ENCODE measurements at places on chromosomes 5 and 9.

GRCh38 chr5:157072508-157072907 is 13.6 kb upstream of the HAVCR1 start:
- DNase-seq, result no peak

DNA sequence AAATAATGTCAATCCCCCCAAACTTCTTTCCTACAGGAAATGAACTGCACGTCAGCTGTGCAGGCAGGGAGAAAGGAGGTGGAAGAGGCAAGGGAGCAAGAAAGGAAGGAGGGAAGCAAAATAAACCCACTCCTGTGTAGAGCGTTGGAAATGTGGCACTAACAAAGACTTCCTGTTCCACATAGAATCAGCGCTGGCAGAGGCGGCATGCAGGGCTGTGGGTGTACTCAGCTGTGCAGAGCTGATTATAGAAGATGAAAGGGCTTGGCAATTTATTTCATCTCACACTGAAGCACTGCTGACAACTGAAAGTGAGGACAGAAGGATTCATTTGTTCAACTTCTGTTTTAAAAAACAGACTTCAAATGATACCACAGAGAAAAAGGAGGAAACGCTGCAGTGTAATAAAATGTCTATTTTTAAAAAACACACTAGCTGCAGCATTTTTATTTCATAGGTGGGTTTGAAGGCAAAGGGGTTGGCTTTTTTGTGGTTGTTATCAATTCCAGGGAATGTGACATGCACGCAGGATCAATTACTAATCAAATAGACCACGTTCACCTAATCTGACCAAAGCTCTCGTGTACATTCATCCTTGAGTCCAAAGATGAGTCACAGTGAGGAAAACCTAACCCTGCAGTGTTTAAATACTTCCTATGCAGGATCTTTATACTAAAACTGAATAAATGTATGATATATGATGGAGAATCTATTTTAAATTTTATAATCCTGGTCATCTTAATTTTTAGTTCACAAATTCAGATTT is 583.5 kb downstream of the ZNF608 start:
- no peak for DNase-seq

DNA sequence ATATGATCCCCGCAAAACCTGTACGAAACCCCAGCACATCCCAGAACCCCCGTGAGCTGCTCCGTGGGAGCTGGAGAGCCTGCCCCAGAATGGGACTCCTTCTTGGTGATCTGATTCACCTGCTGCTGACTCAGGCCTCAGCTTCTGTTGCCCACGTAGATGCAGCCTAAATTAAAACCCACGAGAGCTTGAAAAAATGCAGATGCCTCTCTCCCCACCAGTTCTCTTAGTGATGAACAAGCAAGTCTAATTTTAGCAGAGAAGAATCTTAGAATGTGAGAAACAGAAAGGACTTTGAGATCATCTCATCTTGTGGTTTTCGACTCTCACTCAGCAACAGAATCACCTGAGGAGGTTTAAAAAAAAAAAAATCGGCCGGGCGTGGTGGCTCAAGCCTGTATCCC is 57.6 kb downstream of the TMOD1 start:
- no peak for DNase-seq

DNA sequence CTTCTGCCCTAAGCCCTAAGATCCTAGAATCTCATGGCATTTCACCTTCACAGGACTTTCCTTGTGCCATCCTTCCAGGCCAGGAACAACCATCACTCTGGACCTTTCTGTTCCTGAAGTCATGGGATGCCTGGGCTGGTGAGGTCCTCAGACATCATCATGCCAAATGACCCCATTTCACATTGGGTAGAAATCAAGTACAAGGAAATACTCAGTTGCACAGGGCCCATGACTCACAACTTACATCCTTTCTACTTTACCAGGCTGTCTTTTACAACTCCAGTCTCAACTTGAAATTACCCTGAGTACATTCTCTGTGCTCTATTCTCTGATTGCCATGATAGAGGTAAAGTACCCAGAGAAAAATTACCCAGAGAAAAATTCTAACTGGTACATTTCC is 167.1 kb downstream of the PIK3R1 start:
- no peak for DNase-seq

DNA sequence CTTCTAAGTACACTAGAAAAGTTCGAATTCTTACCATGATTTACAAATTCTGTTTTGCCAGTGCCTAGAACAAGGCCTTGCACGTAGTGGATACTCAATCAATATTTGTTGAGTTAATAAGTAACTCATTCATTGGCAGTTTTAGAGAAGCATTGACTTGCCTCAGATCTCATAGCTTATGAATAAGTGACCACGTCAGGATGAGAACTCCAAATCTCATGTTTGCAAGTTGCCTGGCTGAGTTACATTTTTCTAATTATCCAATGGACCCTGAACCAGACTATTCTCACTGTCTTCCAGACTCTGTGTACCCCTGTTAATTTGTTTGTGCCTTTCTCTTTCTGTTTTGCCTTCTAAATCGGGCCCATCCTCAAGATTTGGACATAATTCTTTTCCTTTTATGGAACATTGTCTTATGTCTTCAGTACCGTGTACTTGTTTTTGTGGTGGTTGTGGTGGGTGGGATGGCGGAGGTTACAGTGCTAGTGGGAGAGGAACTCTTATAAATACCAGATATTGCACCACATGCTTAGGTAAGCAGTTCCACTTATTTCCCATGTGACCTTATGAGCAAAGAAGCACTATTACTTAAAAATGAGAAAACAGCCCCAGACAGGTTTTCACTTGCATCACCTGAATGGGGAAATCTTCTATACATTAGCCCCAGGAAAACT is 96.3 kb downstream of the UNC13B start:
- no peak for DNase-seq

GRCh38 chr5:128237000-128237399 is 153.4 kb downstream of the SLC12A2 start:
- DNase-seq, result no peak

GRCh38 chr5:155064580-155064979 is 51.0 kb downstream of the KIF4B start:
- no peak for DNase-seq

DNA sequence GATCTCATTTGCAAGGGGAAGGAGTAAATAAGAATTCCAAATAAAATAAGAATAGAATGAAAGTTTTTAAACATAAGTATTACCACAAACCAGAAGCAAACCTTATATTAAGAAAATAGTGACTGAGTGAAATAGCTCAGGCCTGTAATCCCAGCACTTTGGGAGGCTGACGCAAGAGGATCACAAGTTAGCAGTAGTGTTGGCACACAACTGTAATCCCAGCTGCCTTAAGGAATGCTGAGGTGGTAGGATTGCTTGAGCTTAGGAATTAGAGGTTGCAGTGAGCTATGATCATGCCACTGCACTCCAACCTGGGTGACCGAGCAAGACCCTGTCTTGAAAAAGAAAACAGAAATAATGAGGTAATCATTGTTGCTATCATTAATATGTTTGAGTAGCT is 47.0 kb downstream of the APC start:
- DNase-seq, result no peak

DNA sequence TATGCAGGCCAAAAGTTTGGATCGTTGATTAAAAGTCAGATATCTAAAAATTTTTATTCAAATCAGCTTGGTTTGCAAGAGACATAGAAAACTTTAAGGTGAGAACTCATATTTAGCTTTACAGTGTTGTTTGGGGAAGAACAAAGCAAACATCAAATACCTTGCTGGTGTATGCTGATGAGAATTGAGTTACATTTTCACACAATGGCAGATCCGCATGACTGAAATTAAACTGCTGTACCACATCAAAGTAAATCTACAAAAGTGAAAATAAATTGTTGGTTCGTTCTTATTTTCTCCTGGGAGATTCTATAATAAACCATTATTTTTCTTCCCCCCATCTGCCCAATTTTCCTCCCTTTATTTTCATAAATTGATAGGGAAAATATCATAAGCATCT is 198.2 kb upstream of the PCSK5 start:
- no peak for DNase-seq

DNA sequence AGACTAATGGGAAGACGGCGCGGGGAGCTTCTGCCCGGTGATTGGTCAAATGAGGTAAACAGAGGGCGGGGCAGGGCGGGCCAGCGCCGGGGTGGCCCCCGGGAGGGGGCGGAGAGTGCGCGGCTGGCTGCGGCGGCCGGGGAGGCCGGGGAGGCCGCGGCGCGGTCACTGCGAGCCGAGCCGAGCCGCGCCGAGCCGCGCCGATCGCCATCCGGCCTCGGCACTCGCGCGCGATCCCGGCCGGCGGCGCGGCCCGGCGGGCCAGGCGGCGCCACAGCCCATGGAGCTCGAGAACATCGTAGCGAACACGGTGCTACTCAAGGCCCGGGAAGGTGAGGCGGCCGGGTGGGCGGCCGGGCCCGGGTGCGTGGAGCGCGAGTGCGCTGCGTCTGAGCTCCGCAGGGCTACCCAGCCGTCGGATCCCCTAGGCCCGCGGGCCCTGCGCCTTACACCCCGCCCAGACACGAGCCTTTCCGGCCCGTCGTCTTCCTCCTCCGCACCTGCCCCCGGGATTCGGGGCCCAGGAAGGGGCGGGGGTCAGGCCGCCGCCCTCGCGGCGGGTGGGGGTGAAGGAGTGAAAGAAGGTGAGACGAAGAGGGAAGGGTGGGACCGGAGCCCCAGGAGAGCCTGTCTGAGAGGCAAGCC is at the start of gene GRK6:
GRK6 (plus strand) TSS at position 111 of the 645 bp plus-strand sequence; CDS start at position 281, 170 bp downstream.
- DNase-seq, result no peak

DNA sequence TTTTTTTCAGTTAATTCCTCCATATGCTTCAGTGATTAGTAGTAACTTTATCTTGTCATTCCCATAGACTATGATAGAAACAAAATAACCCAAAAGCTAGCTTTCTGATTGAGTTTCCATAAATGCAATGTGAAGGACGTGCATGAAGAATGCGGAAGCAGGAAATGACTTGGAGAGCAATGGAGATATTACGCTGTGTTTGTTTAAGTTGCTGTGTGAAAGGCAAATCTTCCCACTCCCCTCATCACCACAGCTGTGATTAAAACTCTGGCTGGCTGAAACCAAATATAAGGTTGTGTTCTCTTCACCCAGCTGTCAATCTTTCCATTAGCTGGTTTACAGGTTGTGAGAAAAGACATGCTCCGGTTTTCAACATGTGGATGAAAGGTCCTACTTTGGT is 83.9 kb downstream of the NR2F1-AS1 start:
- DNase-seq, result no peak

DNA sequence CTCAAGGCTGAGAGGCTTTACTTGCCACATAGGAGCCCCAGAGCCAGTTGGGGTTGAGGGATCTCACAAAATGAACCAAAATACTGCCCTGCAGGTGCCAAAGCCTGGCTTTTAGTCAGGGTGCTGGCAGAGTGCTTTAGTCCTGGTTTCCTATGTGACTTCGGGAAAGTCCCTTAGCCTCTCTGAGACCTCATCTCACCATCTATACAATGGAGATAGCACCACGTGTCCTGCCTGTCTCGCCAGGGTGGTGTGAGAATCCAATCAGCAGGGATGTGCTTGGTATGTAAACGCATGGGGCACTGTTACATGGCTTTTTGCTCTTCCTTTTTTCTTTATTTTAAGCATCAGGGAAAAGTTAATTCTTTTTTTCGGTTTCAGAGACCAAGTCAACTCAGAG is 68.3 kb downstream of the SHB start:
- no peak for DNase-seq

GRCh38 chr9:100167176-100167575 is 68.1 kb downstream of the INVS start:
- no peak for DNase-seq
